ENCODE measurements at places on chromosomes 13 and 19.

- DNase-seq = no peak
Observed at GRCh38 chr19:19067276-19068072, 3.7 kb downstream of the SLC25A42 start.

DNA sequence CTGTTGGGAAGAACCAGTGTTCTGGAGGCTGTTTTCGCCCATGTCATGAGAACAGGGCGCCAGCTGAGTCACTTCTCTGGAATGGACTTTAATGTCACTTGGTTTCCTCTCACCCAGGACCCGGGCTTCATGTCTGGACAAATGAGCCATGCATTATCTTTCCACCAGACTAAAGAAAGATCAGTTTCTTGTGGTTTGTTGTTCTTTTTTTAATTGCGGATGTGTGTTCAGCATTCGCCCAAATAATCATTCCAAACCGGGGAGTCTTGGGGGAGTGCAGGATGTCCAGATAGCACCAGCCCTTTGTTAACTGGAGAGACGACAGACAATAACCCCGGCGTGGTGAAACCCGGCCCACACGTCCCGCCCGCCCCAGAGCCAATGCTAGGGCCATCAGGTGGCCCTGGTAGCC lies 102.5 kb downstream of the COL4A2 start:
- no peak for DNase-seq

DNA sequence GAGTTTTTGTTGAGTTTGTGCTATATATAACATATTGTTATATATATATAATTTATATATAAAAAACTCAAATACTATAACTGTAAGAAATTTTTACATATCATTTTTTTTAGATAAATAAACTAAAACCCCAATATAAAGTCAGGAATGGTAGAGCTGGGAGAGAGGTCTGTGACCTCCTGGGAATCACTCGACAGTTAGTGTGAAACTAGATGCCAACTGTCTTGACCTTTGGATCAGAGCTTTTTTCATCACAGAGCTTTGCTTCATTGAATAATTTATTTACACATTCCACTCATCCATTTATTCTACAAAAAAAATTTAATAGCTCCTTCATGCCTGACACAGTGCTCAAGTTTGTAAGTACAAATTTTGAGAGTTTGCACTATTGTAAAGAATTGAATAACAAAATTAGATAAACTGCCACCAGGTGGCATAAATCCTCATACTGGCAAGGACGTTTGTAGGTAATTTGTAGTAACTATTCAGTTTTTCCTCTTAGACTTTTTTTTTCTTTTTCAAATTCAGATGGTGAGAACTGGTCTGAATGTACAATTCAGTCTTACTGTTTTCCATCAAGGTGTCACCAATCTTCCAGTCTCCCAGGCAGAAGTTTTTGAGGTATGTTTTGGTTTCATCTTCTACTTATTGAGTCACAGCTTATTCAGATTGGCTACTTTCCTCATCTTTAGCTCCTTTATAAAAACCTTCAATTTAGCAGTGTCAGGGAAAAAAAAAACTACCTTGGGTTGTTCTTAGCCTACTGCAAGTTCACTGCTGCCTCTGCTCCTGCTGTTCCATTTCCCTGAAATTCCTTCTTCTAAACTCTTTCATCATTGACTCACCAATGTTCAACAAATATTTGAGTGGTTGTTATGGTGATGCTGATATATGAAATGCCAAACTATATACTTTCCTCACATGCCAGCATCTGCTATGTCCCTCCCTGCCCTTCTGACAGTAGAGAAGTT lies 28.7 kb downstream of the LACC1 start:
- DNase-seq = peak; percentile 31

DNA sequence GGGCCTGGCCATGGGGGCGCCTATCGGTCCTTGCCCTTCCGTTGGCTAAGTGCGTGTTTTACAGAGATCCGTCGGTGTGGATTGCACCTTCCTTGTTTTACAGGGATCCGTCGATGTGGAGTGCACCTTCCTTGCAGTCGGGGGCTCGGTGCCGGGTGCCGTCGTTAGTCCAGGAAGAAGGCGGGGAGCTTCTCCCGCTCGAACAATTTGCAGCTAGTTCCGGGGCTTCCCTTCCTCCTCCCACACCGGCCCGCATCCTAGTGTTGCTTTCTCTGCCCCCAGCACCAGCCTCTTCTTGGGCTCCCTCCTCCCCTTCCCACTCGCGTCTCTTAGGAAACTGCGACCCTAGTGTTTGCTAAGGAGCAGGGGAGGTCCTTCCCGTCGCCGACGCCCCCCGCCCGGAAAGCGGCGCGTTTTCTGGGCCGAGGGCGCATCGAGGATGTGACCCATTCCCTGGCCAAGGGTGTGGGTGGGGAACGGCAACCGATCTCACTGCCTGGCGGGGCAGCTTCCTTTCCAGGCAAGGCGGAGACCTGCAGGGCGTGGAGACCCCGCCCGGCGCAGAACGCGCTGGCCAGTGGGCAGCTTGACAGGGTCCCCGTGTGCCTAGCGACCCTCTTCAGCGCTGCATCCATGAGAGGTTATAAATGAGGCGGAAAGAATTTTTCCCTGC lies 75.7 kb upstream of the ZNF91 start:
- no peak for DNase-seq

- DNase-seq = no peak
Observed at GRCh38 chr19:941292-942132, 15.7 kb downstream of the ARID3A start.

DNA sequence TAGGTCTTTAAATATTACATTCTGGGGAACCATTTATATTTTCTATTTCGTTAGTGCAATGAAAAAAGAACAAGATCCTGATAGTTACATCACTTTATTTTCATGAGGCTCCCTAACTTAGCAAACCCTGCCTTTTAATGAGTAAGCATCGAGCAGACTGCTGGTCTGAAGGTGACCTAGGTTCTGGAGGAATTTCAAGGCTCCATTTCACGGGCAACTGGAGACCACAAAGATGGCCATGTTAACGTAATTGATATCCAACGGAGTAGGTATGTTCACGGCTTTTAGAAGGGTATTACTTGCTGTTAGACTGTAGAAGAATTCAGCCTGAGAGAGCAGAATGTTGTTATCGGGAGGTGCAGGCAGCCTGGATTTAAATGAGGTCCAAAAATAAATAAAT lies 1597.6 kb downstream of the EFNB2 start:
- DNase-seq = no peak

DNA sequence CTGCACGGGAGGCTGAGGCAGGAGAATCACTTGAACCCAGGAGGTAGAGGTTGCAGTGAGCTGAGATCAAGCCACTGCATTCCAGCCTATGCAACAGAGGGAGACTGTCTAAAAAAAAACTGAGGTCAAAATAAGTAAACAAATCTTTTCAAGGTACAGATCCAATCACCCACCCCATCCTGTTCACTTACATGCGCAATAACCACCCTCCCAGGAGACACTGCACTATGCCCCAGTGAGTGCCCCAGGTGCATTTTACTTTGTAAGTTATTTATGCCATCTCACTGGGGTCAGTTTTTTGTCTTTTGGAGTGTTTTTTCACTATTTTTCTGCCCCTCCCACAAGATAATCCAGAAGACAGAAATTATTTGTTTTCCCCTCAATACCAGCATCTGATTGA lies 6.9 kb upstream of the ZNF253 start:
- DNase-seq = no peak

GRCh38 chr19:10655457-10656312 lies 1.5 kb downstream of the ILF3 start:
- no peak for DNase-seq

DNA sequence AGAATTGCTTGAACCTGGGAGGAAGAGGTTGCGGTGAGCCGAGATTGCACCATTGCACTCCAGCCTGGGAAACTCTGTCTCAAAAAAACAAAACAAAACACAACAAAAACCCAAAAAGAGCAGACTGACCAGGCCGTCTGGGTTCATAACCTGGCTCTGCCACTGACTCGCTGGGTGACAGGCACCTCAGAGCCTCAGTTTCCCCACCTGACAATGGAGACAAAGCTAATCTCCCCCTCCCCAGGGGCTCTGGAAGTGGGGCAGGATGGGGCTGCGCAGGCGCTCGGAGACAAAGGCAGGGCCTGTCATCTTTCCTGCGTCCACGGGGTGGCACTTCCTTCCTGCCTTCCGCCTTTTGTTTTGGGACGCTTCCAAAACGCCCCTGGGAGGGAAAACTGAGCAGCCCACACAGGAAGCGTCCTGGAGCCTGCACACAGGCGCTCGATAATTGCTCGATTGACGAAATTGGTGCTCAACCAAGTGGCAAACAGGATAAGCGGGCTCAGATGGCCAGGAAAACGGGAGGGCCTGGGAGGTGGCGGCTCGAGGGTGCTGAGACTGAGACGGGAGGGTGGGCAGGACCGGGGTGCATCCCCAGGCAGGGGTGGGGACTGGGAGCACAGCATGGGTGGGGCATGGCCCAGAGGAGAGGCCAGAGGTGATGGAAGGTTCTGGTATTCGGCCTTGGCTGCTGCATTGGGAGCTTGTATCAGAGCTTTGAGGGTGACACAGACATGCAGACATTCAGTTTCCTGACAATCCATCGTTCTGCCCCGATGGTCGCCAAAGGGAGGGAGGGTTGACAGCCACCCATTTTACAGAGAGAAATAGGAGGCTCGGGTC lies 17.8 kb downstream of the SPC24 start:
- DNase-seq = peak; percentile 79

GRCh38 chr19:1177322-1178114 lies 3.5 kb upstream of the SBNO2 start:
- DNase-seq = no peak

GRCh38 chr13:50670847-50671496 lies 172.5 kb downstream of the DLEU7 start:
- DNase-seq = no peak

DNA sequence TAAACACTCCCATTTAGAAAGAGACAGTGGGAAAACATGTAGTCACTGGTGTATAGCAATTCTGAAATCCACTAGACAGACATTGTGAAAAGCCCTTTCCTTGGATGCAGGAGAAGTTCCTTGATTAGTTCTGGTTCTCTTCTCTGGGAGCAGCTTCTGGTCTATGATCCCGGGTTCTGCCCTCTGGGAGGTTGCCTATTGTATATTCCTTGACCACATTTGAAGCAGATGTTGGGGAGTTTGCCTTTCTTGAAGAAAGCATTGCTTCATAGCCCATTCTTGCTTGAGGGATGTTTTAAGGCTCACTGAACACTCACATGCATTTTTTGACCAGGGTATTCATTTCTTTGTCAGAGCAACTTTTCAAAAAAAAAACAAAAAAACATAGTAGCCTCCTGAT lies 211.9 kb downstream of the NDFIP2 start:
- no peak for DNase-seq

DNA sequence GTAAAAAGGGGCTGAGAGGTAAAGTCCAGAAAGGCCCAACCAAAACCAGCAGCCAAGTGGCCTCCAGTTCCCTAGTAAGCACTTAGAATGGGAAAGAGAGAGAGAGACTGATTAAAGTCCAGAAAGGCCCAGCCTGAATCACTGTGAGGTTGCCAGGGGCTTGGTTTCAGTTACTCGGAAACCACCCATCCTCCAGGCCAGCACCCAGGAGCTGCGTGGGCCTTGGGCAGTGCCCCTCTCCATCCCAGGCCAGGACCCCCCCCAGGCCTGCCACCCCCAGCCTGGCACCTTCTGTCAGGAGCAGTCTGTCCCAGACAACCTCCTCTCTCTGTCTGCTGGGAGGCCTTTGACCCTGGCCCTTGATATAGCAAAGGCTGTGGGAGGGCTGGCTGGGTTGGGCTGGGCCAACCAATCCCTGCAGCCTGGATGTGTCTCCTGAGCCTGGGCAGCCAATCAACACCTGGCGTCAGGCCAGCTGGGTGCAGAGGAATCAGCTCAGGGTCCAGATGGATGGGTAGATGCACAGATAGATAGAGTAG lies at the start of gene CYP4F2:
CYP4F2 (minus strand) TSS at position 337 of the 539 bp plus-strand sequence. CDS start 463 bp downstream, outside the sequence.
- DNase-seq = no peak

DNA sequence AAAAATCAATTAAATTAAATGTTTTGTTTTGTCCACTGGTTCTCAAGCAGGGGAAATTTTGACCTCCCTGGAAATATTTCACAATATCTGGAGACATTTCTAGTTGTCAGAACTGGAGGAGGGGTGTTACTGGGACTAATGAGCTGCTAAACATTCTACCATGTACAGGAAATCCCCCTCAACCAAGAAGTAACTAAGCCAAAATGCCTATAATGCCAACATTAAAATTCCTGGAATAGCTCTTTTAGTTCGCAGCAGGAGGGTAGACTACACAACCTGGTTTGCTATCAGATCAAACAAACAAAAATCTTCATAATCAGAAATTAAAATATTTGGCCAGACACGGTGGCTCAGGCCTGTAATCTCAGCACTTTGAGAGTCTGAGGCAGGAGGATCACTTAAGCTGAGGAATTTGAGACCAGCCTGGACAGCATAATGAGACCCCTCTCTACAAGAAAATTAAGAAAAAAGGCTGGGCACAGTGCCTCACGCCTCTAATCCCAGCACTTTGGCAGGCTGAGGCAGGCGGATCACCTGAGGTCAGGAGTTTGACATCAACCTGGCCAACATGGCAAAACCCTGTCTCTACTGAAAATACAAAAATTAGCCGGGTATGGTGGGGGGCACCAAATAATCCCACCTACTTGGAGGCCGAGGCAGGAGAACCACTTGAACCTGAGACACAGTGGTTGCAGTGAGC lies 13.7 kb upstream of the SMARCA4 start:
- DNase-seq = no peak

DNA sequence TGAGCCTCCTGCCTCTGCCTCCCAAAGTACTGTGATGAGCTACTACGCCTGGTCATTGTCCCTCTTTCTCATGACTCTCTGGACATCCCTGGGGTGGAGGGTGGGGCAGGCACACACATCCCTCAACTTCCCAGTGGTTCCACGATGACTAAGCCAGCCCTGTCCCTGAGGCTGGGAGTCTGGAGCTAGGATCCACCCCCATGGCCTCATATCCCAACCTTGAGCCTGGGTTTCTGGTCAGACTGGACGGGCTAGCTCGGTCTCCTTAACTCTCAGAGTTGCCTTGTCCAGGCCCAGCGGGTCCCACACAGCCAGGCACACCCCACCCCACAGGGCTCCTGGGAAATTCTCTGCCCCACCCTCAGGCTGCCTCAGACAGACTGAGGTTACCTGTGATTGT lies 19.6 kb downstream of the IER2 start:
- DNase-seq = no peak

GRCh38 chr13:95355494-95355893 lies 54.2 kb upstream of the ABCC4 start:
- DNase-seq = no peak

GRCh38 chr19:57934820-57935665 lies at the start of gene ZNF418:
Gene ZNF418, minus strand, starts transcription at chr19:57935402. Its CDS starts 1,580 bp downstream, at chr19:57933822.
- peak; percentile 89 for DNase-seq

GRCh38 chr13:32639502-32640105 lies 53.4 kb downstream of the PDS5B start:
- DNase-seq = peak; percentile 69

- DNase-seq = no peak
Observed at GRCh38 chr19:35090160-35090505, 25.5 kb upstream of the FXYD3 start.

DNA sequence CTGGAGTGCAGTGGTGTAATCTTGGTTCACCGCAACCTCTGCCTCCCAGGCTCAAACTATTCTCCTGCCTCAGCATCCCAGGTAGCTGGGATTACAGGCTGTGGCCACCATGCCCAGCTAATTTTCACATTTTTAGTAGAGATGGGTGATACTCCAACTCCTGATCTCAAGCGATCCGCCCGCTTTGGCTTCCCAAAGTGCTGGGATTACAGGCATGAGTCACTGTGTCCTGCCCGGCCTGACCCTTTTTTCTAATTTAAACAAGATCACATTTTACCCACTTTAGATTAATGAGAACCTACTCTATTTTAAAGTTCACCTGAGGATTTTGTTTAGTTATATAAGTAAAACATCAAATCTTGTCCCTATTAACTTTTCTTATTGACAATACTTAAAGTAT lies 91.8 kb upstream of the POSTN start:
- no peak for DNase-seq

All from putamen (tissue), 1 donor.